ENCODE measurements at places on chromosomes 11 and 22.

DNA sequence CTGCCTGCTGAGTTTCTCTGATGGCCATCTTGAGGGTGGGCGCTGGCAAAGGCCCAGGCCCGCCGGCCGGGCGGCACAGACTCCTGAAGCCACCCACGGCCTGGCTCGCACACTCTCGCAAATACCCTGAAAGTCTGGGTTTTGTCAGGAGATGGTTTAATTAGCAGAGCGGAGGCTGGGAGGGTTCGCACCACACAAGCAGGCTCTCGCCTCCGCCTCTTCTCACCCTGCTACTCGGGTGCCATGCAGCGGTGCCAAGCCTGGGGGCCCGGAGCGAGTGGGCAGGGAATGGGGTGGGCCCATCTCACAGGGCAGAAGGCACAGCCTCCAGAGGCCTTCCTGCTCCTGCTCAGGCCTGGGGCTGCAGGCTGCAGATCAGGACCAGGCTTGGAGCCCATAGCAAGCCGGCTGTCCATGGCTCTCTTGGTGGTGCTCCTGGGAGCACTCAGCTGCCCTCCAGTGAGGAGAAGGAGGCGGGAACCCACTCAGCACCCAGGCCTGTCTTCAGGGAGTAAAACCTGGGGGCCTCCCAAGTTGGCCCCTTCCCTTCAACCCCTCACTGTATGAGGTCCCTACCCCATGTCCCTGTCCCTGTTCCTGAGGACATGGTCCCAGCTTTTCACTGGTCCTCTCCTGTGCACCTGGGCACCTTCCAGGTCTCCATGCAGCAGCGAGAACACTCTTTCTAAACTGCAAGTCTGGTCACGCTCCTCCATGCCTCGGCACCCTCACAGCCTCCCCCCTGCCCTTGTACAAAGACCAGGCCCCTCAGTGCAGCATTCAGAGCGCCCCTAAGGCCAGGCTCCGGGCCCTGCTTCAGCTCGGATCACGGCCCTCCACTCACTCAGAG lies 62.0 kb downstream of the FLRT1 start:
- no peak for DNase-seq

DNA sequence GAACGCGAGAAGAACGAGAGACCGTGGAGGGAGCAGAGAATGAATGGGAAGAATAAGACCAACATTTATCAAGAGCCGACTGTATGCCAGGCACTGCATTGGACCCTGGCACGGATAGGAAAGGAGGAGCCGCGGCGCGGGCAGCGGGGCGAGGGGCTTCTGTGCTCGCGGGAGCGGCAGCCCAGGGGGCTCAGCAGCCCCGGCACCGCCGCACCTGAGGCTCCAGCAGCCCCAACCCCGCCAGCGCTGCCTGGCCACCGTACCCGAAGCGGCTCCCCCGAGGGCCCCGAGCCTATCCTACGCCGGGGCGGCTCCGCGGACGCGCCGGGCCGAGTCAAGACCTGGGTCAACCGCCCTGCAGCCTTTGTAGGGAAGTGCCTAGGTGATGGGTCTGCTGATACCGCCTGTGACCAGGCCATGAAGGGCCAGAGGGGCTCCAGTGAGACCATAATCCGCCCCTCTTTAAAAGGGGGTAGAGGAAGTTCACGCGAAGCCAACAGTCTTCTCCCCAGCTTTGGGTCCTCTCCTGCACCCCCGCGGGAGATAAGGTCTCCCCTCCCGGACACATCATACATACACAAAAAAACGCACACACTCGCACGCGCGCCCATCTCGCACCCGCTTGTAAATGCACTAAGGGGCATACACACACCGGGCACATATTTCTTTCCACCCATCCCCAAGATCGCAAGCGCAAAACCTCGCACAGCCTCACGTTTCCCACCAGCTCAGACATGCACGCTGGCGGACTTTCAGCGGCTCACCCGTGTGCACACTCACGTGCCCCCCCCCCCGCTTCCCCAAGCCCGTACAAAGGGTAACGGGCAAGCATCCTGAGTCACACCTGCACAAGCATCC lies 935 bp upstream of the RTN4RL2 start:
- peak; percentile 18 for DNase-seq

GRCh38 chr11:72120930-72121329 lies 8.4 kb upstream of the ANAPC15 start:
- DNase-seq = no peak

GRCh38 chr11:8100158-8100557 lies 19.1 kb downstream of the TUB start:
- no peak for DNase-seq

DNA sequence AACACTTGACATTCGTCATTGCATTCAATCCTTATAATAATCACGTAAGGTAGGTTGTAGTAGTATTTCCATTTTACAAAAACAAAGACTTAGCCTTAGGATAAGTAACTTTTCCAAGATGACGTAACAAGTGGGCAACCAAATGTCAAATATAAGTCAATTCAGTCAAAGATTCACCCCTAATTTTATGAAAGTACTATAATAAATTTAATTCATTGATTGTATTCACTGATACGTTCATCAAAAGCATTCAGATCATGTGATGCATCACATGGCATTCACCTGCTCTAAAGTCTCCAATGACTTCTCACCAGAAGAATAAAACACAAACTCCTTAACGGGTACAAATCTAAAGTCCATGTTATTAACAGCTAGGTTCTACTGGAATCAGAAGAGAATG lies 2.1 kb downstream of the KIF18A start:
- no peak for DNase-seq

GRCh38 chr11:102320679-102321078 lies 3.4 kb downstream of the BIRC3 start:
- DNase-seq = no peak

DNA sequence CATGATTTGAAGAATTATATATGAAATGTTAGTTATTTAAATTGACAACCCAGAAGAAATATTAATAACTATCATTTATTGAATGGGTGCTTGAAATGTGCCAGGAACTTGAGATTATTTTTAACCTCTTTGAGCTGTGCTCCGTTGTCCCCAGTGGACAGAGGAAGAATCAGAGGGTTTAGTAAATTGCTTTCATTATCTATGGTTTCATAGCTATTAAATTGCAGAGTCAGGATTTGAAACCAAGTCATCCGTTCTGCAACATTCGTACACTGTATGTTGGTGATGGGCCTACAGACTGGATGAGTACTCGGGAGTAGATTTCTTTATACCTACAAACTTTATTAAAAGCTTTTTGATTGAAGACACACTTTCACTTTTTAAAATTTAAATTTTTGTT lies 4.9 kb downstream of the HSD17B12 start:
- DNase-seq = no peak

DNA sequence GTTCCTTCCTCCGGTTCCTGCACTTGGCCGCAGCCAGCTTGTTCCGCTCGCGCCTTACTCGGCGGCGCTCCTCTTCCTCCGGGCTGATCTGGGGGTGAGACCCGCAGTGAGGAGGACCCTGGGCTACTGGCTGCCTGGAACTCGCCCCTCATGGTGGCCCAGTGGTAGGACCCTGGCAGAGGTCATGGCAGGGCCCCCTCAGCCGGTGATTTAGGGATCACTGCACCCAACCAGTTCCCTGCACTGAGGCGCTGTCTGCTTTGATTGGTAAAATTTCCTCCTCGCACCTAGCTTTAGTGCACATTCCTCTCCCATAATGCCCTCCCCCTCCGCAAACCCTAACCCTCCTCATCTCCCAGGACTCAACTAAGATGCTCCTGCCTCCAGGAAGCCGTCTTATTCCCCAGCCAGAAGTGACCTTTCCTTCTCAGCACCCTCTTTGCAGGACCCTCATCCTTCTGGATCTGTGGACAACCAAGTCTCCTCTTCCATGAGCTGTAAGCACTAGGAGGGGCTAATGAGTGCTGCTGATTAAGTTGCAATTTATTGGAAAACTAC lies 3.6 kb downstream of the CCDC85B start:
- DNase-seq = no peak

DNA sequence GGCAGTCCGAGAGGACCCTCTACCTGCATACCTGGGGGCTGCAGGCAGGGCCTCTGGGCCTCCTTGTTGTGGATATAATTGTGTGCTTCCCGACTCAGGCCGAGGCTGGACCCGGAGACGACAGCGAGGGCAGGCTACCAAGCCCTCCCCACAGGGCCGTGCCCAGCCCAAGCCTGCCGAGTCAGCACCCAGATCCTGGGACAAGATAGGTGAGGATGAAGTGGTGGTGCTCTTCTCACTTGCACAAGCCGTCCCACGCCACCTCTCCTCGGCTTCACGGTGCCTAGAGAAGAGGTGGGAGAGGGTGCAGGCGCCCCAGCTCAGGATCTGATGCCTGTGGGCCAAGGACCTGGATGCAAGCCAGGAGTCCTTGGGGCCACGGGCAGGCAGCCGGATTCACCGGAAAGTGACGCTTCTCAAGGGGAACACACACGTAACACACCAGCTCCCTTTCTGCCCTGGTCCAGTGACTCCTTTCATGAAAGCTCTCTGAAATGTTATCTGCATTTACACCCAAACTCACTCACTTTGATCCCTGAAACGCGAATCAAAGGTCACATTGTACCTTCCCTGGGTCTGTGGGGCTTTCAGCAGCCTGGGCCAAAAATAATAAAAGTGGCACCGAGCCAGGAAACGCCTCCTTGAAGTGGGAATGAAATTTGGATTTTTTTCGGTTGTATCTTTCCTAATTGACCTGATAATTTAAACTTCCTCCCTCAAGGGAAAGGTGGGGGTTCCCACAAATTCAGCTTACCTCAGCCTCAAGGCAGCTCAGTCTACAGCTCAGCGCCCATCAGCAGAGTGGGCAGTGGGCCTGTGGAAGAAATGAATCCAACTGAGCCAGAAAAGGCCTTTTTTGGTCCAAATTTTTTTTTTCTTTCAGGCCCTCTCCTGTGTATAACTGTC lies 1.1 kb upstream of the GNB1L start:
- DNase-seq = peak; percentile 83
